ENCODE measurements at places on chromosomes 1 and 21. TPM values are rescaled to one million over a fixed set of nuclear protein-coding genes. Genes with fewer than 3 reads are reported as not detected.
A peak's percentile ranks its signal among the peaks of the same experiment; 100 is the strongest.

- DNase-seq, result no peak
These were observed 971 bp upstream of the RNF2 start for GRCh38 chr1:185044387-185044786.

DNA sequence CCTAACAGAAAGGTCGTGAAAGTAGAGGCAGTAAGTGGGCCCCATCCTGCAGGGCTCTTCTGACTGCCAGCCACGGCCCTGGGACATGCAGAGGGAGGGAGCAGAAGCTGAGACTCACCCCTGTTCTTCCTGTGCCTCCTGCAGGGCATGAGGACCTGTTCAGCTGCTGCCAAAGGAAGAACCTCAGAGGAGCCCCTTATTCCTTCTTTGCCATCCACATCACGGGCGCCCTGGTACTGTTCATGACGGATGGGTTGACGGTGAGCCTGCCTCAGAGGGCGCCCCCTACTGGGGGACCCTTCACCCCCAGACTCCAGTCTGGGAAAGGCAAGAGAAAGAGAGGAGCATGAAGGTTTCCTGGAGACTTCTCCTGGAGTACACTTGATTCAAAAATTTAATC, 47.1 kb downstream of the ELK4 start:
- no peak for DNase-seq

Gene FCMR
- not detected for total RNA-seq

DNA sequence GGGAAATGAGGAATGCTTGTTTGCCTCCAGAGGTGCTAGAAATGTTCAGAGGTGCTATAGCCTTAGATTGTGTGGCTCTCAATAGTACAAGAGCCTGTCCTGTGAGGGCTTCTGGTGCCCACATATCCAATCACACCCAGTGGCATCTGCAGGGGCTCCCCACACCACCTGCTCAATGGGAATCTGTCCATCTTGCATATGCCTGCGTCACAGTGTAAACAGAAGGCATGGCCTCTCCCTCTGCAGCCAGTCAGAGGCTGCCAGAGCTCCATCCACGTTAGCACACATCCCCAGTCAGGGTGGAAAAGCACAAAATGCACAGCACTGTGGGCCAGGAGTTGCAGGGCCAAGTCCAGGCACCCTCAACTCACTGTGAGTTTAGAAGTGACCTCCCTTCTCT, 113.6 kb upstream of the GRIK3 start:
- DNase-seq, result no peak

Gene FAM151A
- total RNA-seq, result not detected

- DNase-seq, result peak; percentile 62
These were observed at the start of gene KCNA2 for GRCh38 chr1:110605901-110606656. Gene KCNA2 (minus strand): TSS chr1:110606358. CDS start chr1:110604782, 1,576 bp downstream.

Gene OR2T27
- total RNA-seq, result not detected

DNA sequence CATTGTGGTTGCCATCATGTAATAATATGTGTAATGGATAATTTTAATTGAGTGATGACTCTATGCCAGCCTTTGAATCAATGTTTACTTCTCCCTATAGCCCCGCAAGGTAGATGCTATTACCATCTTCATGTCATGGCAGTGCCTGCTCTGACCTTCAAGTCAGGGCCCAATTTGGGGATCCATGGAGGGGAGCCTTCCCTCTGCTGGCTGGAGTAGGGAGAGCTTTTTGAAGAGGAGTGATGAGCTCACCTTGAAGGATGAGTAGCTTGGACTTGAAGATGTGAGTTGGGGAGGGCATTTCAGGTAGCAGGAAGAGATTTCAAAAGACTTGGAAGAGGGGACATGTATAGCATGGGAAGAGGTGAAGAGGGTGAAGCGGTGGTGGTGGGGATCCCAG, 189.2 kb downstream of the FOXD2 start:
- no peak for DNase-seq

DNA sequence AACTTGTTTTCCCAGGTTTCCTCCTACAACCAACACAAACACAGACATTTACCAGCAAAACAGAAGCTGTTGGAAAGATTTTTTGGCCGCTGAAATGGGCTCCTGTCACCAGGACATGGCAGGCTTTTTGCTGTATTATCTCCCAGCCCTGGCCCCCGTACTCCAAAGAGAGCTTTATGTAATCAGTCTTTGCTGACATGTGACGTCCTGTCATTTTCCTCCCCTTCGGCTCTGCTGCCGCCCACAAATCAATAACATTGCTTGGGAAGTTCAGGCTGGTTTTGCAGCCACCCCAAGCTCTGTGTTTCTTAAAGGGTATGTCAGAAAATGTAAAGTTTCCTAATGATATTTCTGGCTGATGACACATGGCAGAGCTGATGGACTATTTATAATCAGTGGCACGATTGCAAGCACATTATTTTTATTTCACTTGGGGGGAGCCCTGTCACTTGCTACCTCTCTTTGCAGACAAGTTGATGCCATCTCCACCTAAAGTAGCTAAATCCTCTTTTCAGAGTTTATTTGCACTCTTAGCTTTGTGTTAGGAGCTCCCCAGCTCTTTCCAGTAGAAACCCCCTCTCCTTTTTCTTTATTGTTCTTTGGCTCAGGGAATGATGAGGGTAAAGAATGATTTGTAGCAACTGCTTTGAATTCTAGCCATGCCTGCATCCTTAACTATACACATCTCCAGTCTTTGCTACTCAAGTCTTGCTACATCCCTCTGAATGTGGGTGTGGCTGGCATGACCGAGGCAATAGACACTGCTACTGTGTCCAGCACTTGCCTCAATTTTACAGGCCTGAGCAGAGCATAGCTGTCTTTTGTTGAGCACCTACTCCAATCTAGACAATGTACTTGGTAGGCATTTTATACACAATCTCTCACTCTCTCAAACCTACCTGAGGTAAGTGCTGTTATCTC, 67.3 kb downstream of the ELAVL4 start:
- DNase-seq, result no peak

- DNase-seq, result no peak
These were observed 22.8 kb downstream of the RCOR3 start for GRCh38 chr1:211282023-211282373.

- DNase-seq, result no peak
These were observed 32.8 kb downstream of the AKNAD1 start for GRCh38 chr1:108824051-108824450.

DNA sequence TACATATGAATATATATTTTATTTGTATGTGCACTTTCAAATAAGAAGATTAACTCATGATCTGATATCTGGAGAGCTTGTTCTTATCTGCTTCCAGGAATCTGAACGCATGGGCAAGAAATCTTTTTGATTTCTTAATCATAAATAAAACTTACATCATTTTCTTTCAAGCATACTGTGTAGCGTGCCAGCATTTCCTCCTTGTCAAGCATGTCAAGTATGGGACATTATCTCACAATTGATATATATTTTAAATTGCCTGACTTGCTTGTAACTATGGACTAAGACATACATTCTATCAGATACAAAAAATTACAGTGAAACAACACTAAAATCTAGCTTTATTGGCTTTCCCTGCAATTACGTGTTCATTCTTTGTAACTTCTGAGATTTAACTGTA, 1128.2 kb downstream of the PLA2G4A start:
- DNase-seq, result no peak

Gene PI4KB
- 46.3 TPM for total RNA-seq

Gene RNU1-1
- 3,042 TPM for total RNA-seq

GRCh38 chr21:27047658-27048314, 80.9 kb upstream of the ADAMTS5 start:
- DNase-seq, result no peak

- DNase-seq, result peak; percentile 67
These were observed 2.2 kb upstream of the RUNX3 start for GRCh38 chr1:24932284-24932683.

- no peak for DNase-seq
These were observed 96.5 kb downstream of the NEK7 start for GRCh38 chr1:198253259-198253658.

DNA sequence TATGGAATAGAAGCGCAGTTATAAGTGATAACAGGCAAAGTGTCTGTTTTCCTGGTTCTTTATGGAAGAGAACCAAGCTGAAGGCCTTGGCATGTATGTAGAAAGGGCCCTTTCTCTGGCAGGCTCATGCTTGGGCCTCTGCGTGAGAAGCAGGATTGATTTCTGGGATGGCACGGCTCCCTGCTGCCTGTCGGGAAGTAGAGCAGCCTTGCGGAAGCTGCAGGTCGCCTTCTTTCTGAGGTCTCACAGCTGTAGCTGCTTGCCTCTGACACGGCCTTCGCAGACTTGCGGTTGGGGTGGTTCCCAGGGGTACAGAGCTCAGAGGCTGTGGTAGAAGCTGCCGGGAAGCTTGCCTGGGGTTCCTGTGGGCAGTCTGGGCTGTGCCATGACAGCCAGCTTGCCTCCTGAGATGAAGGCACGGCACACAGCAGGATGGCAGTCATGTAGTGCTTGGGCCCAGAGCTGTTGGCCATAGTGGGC, 39.4 kb downstream of the TRAPPC10 start:
- DNase-seq, result no peak

DNA sequence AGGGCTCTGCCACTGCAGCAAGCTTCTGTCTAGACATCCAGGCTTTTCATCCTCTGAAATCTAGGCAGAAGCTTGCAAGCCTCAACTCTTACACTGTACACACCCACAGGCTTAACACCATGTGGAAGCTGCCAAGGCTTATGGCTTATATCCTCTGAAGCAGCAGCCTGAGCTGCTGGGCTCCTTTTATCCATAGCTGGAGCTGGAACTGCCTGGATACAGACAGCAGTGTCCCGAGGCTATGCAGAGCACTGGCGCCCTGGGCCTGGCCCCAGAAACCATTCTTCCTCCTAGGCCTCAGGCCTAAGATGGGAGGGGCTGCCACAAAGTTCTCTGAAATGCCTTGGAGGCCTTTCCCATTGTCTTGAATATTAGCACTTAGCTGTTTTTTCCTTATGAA, 19.3 kb upstream of the POGK start:
- DNase-seq, result no peak

DNA sequence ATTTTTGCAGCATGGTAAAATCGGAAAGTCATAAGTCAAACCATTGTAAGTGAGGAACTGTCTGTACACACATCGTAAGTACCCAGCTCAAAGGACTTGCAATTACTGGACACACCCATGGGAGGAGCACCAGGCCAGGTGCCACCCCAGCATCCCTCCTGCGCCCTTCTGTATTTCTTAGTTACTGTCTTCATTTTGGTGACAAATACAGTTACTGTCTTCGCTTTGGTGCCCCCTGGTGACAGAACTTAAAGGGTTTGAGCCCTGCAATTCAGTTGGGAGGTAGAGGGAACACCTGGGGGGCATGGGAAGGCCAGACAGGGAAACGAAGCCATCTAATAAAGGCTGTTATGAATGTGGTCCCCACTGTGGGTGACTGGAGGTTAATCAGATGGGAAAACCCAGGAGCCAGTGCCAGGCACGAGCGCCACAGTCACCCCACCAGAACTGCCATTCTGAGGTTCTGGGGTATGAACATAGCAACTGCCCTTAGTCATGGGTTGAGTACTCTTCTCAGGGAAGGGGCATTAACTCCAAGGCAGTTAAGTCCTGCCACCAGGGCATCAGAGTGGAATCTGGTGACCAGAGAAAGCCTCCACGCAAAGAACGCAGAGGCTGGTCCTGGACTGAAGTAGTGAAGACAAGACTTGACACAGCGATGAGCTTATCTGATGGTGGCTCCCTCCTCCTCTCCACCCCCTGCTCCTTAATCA, 612.9 kb downstream of the PTPRU start:
- peak; percentile 37 for DNase-seq

- DNase-seq, result no peak
These were observed 78.7 kb downstream of the RGL1 start for GRCh38 chr1:183883623-183884022.

Gene MAP3K21
- 0.51 TPM for total RNA-seq

- no peak for DNase-seq
These were observed 3.2 kb upstream of the QSOX1 start for GRCh38 chr1:180151508-180151907.

Gene TMPRSS15
- not detected for total RNA-seq
